Panc1 (cell line): ENCODE measurements at places on chromosomes 11 and 22.

GRCh38 chr11:22521226-22521625, 104.4 kb downstream of the FANCF start:
- no peak for DNase-seq

GRCh38 chr11:117992136-117992535, 5.9 kb downstream of the IL10RA start:
- no peak for DNase-seq

DNA sequence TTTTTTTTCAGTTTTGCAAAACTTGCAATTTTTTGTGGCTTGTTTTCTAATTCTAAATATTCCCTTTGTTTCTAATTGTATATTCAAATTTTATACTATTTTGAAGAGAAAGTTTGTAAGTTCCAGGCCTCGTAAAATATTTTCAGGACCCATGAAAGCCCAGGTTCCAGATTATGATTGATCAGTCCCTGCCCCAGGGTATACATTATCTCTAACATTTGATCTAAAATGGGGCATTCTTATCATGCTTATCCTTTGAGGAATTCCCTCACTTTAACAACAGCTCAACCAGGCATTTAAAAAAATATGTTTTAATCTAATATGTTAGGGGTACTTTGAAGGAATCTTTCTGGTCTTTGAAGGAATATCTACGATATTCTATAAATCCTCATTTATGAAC, 26.4 kb downstream of the CYB5R2 start:
- DNase-seq: no peak

GRCh38 chr22:39125622-39126021, 26.9 kb downstream of the CBX7 start:
- DNase-seq: no peak

GRCh38 chr11:19407677-19408270, 167.0 kb upstream of the E2F8 start:
- DNase-seq: no peak

GRCh38 chr11:70112017-70112434, 33.9 kb downstream of the ANO1 start:
- no peak for DNase-seq

GRCh38 chr22:48752451-48753380, 1075.0 kb downstream of the BRD1 start:
- no peak for DNase-seq

DNA sequence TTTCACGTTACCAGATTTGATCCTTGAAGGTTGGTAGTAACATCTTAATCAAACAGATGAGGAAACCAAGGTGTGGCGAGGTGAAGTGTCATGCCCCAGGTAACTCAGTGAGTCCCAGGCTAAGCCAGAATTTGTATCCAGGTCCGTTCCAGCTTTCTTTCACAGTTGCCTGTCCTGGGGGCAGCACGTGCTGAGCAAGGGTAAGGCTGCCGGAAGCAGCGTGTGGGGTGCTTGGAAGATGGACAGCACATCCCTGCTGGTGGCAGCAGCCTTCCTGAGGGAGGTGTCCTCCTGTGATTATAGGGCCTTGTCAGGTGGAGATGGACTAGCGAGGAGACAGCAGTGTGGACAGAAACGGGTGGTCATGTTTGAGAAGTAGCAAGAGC, 50.9 kb downstream of the TRIOBP start:
- DNase-seq: no peak

DNA sequence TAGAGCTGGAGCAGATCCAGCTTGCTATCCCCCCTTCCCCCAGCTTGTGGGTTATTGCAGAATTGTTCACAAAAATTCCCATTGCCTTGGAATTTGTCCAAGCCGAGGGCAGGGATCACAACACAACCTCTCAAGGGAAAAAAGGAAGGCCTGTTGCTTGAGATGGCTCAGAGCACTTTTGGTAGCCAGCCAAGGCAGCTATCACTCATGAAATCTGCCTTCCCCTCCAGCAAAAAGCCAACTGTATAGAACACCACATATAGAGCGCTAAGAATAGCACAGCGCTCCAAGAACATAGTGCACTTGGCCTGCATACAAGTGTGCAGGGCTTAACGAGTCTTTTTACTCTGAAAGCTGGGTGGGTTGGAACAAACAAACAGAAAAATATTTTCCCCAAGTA, 46.2 kb downstream of the FAM83F start:
- no peak for DNase-seq

DNA sequence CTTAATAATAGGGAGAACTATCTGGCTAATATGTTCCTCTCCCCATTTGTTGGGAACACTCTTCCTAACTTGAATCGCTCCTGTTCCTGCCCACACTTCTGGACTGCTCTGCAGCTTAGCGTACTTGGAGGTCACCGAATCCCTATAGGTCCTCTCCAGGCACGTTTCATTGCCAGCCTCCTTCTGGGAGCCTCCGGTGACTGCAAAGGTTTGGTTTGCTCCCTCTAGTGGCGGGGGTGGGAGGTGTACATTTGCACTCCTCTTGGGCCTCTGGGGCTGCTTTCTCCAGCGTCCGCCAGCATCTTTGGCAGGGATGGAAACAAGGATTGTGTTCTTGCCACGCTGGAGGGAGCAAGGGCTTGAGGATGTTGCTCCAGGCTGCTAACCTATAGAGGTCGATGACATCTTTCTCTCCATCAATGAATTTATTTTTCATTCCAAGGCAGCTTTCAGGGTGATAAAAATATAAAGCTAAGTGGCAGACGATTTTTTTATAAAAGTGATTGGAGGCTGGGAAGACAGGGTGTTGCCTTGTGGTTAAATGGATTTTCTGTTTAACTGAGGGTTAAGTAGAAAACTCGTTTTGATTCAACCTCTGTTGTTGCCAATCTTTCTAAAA, 48.7 kb downstream of the TSPAN18 start:
- peak; percentile 27 for DNase-seq

GRCh38 chr11:122344215-122344614, 228.2 kb upstream of the BLID start:
- no peak for DNase-seq

DNA sequence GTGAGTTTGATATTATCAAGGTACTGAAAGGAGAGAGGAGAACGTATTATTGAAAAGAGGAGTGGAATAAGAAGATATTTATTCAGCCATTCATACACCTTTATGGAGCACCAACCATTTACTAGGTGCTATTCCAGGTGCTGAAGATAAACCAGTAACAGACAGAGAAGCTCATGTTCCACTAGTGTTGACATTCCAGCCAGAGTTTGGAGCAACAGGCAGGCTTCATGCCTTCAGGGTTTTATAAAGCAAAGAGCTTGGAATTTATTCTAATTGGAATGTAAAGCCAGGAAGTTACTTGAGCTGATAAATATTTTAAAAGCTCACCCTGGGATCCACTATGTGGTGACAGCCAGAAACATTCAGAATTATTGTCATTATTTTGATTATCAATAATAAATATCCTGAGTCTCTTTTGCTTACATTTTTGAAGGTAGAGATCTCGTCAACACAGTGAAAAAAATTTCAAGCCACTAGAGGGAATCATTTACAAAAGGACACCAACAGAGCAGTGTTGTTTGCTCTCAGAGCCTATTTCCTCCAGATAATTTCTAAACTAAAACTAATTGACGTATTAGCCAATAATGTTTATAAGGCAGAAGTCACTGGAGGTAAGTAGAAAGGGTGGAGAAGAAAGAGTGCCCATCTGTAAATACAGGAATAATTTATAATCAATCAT, 172.0 kb downstream of the KCNA4 start:
- DNase-seq: no peak

DNA sequence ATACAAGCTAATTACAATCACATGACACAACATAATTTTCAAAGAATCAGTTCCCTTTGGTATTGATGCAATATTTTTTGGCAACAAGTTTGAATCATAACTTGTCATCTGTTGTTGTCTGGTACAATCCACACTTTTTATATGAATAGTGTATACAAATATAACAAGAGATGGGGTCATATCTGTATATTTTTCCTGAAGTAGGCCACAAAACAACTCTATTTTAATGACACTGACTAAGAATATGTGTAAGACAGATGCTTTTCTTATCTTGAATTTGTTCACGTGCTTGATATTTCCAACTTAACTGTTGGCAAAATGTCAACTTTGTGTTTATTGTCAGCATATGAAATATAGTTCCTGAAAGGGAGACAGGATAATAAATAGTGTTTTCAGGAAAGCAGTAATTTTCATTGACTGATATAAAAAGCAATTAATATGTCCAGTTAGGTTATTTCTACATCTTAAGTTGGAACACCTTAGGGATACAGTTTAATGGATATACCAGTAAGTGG, 27.9 kb downstream of the NOX4 start:
- DNase-seq: no peak

GRCh38 chr11:2807801-2808241, 77.8 kb downstream of the CDKN1C start:
- DNase-seq: no peak

- DNase-seq: no peak
Observed at GRCh38 chr11:107218123-107219013, 200.1 kb upstream of the GUCY1A2 start.

DNA sequence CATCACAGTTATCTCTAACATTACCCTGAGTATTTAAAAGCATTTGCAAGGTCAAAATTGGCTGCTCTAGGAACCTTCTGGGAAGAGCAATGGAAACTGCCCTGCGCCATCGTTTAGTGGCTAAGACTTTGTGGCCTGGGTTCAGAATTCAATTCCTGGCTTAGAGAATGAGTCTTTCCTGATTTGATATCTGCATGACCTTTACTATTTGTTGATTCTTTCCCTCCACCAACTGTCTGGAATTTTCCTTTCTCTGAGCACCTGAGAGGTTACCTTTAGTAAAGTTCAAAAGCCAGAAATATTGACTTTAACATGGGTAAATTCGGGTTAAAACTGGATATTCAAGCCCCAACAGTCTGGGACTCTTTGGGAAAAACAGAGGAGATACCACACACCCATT, 43.0 kb upstream of the SLC5A12 start:
- no peak for DNase-seq
